ENCODE measurements at places on chromosomes 7 and 10.

DNA sequence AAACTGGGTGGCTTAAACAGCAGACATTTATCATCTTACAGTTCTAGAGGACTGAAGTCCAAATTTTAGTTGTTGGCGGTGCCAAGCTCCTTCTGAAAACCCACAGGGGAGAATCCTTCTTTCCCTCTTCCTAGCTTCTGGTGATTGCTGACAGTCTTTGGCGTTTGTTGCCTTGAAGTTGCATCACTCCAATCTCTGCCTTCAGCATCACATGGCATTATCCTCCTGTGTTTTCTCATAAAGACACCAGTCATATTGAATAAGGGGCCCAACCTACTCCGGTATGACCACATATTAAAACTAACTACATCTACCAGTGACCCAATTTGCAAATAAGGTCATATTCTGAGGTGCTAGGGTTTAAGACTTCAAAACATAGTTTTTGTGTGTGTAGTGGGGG, 472.1 kb upstream of the IGFBP3 start:
- DNase-seq, result no peak

GRCh38 chr7:132251327-132251659, 325.0 kb downstream of the PLXNA4 start:
- DNase-seq, result peak; percentile 90

DNA sequence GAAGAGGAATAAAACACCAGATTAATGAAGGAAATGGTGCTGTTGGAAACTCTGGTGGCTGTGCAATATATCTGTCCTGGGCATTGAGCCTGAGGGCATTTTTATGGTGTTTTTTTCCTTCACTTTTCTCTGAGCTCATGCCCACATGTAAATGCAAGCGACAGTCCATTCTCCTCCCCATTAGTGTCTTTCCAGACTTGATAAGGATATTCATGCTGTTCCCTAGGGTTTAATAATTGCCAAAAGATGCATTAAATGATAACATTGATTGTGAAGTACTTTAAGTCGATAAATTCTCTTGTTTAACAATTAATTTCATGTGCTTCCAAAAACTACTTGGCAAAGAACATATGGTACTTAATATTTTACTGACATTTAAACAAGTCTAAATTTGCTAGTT, 384.7 kb downstream of the MDFIC start:
- DNase-seq, result no peak

- DNase-seq, result peak; percentile 17
Observed at GRCh38 chr10:14536241-14537213, 205.8 kb upstream of the FRMD4A start.

- DNase-seq, result no peak
Observed at GRCh38 chr7:40680657-40681056, 545.9 kb downstream of the SUGCT start.

DNA sequence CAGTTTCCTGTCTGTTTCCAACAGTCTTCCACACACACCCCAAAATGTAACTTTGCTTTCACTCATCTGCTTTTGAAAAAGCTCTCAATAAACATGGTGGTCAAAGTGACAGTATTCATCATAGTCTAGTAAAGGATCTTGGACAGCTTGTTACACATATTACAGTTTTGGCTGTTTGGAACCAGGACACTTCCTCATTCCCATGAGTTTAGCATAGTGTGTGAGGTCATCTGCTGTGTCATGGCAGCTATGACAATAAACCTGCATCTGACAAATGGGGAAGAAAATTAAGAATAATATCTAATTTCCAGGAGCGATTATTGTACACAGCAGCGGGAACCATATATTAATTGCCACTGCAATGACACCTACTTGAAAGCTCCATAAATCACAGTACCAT, 184.3 kb upstream of the SLC26A5 start:
- no peak for DNase-seq

GRCh38 chr7:142457146-142457703, 199.4 kb upstream of the PRSS58 start:
- DNase-seq, result no peak

- no peak for DNase-seq
Observed at GRCh38 chr7:25845464-25845863, 306.5 kb upstream of the NFE2L3 start.

GRCh38 chr10:107071301-107071700, 93.2 kb downstream of the SORCS1 start:
- DNase-seq, result no peak

DNA sequence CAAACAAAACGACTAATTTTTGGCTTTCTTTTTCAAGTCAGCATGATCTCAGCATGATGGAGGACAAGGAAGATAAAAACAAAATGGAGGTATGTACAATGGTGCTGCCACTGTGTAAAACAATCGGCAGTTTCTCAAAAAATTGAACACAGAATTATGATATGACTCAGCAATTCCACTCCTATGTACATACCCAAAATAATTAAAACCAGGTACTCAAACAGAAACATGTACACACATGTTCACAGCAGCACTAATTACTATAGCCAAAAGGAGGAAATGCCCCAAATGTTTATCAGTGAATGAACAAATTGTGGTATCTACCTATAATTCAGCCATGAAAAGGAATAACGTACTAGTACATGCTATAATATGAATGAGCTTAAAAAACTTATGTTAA, 29.9 kb downstream of the SNX13 start:
- DNase-seq, result no peak

DNA sequence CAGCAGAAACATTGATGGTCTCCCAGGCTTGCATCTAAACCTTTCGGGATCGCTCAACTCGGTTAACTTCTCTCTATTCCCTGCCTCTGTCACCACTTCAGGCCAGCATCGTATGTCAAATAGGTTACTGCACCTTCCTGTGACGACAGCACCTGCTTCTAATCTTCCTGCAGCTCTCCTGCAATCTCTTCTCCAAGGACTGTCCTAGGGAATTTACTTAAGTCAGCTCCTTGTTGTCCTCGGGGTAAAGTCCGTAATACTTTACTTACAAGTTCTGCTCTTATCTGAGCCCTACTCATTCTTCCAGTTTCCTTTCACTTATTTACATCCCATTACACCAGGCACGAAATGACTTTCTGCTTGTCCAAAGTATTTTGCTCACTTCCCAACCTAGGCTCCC, 372.7 kb upstream of the AKR1E2 start:
- DNase-seq, result no peak

DNA sequence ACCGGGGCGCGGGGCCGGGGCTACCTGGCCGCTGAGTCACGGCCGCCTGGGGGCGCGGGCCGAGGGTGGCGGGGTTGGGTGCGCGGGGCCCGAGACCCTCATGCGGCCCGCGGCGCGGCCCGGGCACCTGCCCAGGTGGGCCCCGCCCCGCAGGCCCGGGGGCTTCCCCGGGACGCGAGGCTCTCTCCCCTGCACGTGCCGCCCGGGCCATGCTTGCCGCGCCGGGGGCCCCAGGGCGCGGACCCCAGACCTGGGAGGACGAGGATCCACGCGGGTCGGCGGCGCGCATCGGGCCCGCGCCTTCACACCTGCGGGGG, 402 bp downstream of the MAFK start:
- DNase-seq, result no peak

GRCh38 chr7:140079121-140079536, 16.4 kb upstream of the PARP12 start:
- DNase-seq, result no peak

DNA sequence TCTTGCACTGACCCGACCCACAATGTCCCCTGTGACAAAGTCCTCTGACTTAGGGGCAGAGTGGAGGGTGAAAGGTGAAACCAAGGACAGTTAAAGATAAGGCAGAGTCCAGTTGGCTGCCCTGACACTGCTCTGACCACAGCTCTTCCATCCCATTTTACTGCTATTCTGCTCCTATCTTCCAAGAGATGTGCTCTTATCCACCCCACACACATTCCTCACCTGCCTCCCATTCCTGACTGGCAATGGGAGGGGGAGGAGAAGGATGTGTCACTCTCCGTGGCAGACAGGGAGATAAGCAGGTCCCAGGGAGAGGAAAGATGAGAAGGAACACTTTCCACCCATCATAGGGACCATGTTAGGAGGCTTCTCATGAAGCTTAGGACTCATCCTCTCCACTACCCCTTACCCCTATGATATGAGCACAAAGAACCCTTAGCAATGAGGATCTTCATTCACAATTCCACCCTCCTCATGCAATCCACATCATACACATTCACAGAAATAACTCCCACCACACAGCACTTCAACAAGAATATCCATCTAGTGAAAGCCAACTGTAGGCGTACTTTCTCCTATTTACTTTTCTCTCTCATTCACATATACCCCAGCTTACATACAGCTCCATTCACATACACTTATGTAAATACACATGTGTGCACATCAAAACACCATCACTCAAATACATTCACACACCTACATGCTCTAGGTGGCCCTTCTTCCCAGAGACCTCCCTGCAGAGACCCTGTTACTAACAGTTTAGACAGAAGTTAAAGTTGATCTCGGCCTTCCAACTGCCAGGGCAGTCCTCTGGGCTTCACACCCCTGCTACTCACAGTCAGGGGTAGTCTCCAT, 6.6 kb downstream of the SYNPO2L start:
- DNase-seq, result no peak

- DNase-seq, result peak; percentile 9
Observed at GRCh38 chr10:103888113-103888841, 29.7 kb downstream of the STN1 start.

DNA sequence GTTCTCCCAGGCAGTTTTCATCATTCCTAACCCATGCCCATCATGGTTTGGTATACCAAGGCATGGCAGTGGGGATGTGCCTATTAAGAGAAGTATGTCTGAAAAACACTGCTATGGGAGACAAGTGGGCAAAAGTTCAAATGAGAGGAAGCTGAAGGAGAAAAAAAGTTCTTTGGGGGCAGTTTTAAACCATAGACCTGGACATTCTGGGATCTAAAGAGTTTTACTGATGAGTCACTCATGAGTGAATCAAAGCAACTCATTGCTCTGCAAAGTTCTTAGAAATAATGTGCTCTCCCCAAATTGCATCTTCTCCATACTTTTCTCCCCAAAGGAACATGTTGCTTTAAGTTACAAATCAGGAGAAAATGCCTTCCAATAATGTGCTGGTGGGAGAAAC, 256.9 kb upstream of the MTPN start:
- no peak for DNase-seq

- DNase-seq, result no peak
Observed at GRCh38 chr10:79415736-79416577, 29.5 kb downstream of the ZCCHC24 start.

DNA sequence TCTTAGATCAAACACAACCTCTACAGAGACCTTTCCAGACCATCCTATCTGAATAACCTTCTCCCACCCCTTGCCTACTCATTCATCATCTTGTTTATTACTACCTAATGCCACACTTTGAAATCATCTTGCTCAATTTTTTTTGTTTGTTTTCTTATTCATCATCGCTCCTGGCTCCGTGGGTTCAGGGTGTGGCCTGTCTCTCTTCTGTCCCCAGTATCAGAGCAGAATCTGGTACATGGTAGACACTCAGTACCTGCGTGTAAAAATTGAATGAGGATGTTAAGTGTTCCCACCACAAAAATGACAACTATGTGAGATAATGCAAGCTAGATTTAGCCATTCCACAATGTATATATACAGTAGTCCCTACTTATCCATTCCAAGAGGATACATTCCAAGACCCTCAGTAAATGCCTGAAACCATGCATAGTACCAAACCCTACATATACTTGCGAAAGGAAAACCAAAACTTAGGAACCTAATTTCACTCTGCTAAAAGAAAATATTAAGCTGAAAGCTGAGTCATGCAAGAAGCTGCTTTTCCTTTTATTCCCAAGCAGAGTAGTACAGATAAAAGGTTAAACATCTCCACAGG, 72.1 kb upstream of the SEC61G start:
- no peak for DNase-seq

DNA sequence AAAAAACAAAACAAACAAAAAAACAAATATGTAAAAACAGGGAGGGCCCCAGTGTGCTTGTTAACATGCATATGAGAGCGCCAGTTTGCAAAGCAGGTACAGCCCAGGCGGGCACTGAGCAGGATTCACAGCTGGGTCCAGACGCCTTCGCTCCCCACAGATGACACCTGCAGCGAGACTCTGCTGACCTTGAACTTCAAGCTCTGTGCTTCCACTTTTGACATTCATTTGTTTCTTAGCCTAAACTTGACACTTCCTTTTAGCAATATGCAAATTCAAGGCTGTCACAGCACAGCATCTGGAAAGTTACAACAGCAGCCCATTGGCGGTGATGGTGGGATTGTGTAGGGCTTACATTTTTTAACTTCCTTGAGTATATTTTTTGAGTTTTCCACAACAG, 88.8 kb upstream of the TNS3 start:
- no peak for DNase-seq

DNA sequence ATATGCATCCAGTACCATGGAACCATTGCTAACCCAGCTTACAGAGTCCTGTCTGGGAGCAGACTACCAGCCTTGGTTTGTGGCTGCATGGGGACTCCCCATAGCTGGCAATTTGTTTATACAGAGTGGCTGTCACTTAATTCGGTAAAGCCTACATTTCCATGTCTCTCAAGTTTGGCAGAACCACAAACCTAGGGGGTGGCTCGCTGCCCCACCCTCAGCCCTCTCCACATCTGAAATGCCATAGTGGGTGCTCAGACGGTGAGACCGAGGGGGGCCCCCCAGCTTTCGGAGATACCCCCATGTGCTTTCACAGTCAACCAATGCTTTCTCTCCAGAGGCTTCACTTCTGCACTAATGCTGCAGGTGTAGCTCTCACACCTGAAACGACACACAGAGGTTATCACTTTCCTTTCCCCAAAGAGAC, 75.5 kb upstream of the KAT6B start:
- no peak for DNase-seq

DNA sequence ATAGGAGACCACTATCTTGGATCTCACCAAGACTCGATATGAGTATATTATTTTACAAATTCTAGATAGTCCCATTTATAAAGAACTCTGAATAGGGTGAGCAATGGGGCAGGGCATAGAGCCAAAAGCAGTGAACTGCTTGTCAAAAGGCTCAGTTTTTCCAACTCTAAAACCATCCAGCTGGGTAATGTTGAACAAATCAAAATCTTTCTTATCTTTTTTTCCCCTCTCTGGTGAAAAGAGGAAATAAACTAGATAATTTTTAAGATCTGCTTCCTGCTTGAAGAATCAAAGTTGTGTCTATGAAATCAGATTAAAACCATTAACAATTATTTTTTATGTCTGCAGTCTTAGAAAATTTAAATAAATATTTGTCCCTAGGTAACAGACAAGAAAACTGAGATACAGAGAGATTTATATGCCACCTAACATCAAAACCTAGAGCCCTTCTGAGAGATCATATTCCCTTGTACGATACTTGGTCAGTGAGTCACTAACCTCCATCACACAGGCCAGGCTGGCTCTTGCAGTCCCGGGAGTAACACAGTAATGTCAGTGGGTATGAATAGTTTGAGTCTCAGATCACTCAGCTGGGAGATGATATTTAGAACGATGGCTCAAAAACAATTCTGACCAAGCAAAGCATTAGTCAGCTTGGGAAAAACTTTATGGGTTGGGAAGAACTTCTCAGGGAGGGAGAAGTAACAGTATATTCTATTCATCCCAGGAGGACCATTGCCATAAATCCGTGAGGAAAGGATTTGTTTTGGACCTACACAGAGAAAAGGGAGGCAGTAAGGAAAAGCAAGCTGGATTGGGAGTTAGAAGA, 178.8 kb downstream of the REEP3 start:
- DNase-seq, result no peak

GRCh38 chr7:73941836-73942551, 81.0 kb downstream of the TMEM270 start:
- DNase-seq, result no peak

Data from substantia nigra (tissue), 51 donors.